ENCODE measurements at places on chromosomes 12 and 14. TPM values are rescaled to one million over a fixed set of nuclear protein-coding genes. Genes with fewer than 3 reads are reported as not detected.

The KRT81 gene
- total RNA-seq, result 0.74 TPM

The MYH7 gene
- total RNA-seq, result 1.3 TPM

The PAPLN gene
- 24.5 TPM for total RNA-seq

The TOMM20L gene
- 9.8 TPM for total RNA-seq

The FLVCR2 gene
- total RNA-seq, result 45.0 TPM

DNA sequence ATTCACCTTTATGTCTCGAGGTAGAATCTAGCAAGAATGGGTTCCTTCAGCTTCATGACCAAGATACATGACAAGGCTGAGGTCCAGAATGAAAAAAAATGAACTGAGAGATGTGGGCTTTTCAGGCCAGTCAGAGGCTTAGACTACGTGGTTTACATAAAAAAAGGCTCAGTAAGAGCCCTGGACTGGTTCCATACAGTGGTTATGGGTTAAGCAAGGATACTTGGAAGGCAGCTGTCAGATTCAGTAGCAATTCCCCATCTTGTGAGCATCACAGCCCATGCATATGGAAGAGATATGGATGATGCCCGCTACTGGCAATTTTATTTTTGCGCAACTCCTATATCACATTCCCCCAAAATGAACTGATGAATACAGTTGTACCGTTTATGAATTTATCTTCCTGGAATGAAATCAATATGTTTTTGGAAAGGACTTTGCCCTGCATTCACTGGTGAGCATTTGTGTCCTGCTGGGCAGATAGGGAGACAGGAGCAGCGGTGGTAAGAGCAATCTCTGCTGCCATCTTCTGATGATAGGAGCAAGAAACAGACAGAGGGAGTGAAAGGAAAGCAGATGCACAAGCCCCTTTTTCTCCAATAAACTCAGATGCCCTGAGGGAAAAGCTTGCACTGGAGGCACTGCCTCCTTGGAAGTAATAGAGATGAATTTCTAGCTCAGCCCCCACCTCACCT is 280.4 kb downstream of the GALC start:
- no peak for DNase-seq

- no peak for DNase-seq
These were observed at the start of gene BDKRB1 for GRCh38 chr14:96255501-96256366. Gene BDKRB1, plus strand, starts transcription at chr14:96256210. Its CDS starts 7,473 bp downstream, at chr14:96263683.

GRCh38 chr14:25237845-25238244 is 187.9 kb upstream of the STXBP6 start:
- peak; percentile 55 for DNase-seq

DNA sequence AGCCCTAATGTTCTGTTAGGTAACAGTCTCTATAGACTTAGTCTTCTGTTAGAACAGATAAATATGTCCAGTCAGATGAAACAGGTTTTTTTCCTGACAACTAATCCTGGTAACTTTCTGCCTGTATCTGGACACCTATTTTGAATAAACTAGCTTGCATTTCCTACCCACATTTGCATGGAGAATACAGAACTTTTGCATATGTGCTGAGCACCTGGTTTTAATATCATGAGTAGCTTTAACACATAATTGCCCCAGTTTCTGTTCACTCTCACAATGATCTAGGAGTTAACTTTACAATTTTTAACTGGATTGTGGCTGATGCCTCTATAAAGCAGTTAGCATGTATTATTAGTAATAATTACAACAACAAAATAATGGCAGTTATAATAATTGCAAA is 111.7 kb downstream of the KTN1 start:
- no peak for DNase-seq

GRCh38 chr12:4331842-4332241 is 10.8 kb downstream of the TIGAR start:
- no peak for DNase-seq

GRCh38 chr12:106118-106591 is 39.6 kb downstream of the IQSEC3 start:
- DNase-seq, result no peak

GRCh38 chr12:47337581-47337980 is 257.8 kb upstream of the AMIGO2 start:
- no peak for DNase-seq

GRCh38 chr12:32679091-32679919 is at the start of gene DNM1L:
Gene DNM1L, plus strand, starts transcription at chr12:32679301. Its CDS starts 63 bp downstream, at chr12:32679364.
- peak; percentile 97 for DNase-seq

Measured in testis (tissue), 5 donors.